ENCODE measurements at places on chromosomes 2 and 18.

- no peak for DNase-seq
These were observed 7.0 kb upstream of the STK39 start for GRCh38 chr2:168254158-168254935.

- no peak for DNase-seq
These were observed 49.9 kb upstream of the EML6 start for GRCh38 chr2:54673501-54673998.

- DNase-seq: no peak
These were observed 11.1 kb downstream of the LIMS2 start for GRCh38 chr2:127664065-127664894.

- DNase-seq: no peak
These were observed 2.3 kb downstream of the SCN1A start for GRCh38 chr2:166125557-166125956.

GRCh38 chr2:171146633-171147032, 14.1 kb downstream of the TLK1 start:
- DNase-seq: no peak

- DNase-seq: no peak
These were observed 16.2 kb downstream of the ATOH8 start for GRCh38 chr2:85769983-85770362.

DNA sequence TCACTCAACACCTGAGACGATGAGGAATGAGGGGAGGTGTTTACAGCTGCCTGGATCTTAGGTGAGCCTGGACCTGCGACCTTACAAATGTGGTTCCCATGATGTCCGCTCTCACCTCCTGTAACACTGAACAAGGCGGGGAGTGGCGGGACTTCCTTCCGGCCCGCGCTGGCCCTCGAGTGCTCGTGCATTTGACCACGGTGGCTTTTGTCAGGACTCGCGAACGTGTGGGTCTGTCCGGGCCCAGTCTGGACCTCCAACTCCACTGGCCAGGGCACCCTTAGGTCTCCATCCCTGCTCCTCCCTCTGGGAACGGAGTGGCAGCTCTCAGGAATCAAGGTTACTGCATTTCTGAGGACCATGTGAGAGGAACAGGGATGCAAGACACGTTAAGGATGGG, 263.0 kb upstream of the SALL3 start:
- no peak for DNase-seq

DNA sequence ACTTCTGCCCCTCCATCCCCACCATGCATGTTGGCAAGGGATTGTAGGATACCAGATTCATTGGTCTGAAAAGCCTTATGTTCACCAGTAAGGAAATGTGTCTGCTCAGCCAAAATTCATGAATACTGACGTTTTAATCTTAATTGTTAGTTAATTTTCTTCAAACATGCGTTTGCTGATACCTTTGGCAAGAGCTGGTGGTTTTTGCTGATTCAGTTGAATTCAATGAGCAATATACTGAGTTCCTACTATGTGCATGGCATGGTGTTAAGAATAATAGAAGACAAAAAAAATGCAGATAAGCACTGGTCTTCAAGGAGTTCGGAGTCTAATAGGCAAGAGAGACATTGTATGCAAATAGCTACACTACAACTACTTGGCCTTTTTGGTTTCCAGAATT, 811.6 kb downstream of the BCL11A start:
- DNase-seq: no peak

DNA sequence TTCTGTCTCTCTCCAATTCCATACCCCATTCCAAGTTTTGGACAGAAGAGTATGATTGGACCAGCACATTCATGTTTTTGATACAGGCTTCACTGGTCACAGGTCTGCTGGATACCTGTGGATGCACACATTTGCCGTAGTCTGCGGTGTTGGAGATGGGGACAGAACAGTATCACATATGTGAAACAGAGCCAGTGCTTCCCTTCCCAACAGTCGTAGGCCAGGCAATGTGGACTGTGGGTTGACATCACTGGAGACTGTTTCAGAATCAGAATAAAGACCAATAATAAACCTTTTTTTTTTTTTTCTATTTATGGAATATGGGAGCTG, 18.7 kb downstream of the ACSL3 start:
- no peak for DNase-seq

- no peak for DNase-seq
These were observed 91.4 kb downstream of the RTN4 start for GRCh38 chr2:54958717-54959371.

DNA sequence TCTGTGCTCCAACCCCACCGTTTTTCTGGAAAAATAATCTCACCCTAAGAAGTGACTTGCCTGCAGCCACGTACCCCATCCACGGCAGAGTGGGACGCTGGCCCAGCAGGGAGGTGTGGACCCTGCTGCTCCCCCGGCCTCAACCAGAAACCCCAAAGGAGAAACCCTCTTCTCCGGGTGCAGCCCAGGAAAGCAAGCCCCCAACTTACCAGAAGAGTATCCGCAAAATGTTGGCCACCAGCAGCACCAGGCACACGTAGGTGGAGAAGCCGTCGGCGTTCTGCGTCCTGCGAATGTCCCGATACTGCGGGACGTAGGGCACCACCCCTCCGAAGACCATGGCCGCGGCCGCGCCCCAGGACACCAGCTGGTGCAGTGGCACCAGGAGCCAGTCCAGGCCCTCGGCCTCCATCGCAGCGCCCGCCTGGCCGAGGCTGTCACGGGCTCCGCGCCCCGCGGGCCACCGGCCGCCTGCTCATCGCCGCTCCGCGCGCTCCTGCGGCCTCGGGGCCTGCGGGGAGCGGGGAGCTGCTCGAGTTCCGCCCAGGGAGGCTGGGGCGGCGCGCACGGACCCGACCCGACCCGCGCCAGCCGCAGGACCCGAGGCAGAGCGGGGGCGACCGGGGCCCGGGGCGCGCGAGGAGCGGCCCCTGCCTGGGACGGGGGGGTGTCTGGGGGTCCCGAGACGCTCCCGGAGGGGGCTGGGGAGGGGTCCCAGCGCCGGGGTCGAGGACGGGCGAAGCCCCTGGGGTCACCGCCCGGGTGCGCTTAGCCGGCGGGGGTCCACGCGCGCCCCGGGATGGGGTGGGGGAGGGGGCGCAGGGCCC, 725 bp downstream of the SLC66A2 start:
- no peak for DNase-seq

DNA sequence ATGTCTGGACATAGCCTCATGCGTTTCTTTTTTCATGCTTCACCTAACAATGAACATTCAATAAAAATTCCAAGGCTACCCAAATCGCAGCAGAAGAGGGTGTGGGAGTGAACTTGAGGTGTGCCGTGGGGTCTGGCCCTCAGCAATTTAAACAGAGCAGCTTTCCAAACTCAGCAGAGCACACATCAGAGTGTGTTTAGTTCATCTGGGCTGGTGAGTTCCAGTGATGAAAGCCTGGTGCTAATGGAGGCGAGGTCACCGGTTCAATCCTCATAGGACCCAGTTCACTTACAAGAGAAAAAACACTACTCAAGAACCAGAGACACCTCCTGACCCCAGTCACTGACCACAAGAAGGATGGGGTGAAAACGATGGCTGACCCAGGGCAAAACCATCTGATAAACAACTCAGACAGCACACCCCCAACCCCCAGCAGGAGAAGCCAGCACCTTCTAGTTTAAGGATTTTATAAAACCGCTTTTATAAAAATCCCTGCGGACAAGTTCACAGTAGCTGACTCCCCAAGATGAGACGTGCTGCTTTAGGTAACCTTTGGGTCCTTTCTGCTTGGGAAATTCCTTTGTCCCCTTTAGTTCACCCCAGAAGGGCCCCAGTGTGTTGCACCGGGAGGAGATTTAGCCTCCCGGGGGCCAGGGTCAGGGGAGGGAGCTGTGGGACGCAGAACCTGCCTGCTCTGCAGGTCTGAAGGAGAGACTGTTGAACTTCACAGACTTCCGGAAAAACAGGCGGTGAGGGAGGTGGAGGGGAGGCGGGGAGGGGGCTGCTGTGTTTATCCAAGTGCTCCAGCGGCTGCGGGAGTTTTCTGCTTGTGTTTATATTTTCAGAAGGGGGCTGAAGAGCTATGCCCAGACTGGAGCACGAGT, 152.7 kb upstream of the SOX11 start:
- DNase-seq: no peak

GRCh38 chr2:121155502-121156056, 129.4 kb downstream of the TFCP2L1 start:
- DNase-seq: no peak

DNA sequence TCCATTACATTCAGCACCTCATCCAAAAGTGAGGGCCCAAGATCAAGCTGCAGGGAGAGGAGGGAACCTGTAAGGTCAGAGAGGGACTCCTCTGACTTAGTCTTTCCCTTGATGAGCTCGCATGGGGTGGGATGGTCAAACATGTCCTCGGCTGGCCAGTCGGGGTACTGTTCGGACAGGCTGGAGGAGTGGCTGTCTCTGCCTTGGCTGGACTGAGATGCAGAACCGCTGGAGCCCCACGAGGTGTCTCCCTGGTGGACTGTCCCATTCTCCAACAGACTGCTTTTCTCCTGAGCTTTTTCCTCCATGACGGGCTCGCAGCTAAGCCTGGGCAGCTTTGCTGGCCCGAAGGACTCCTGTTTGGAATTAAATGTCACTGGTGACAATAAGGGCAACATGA, 25.6 kb downstream of the CDC42EP3 start:
- no peak for DNase-seq

DNA sequence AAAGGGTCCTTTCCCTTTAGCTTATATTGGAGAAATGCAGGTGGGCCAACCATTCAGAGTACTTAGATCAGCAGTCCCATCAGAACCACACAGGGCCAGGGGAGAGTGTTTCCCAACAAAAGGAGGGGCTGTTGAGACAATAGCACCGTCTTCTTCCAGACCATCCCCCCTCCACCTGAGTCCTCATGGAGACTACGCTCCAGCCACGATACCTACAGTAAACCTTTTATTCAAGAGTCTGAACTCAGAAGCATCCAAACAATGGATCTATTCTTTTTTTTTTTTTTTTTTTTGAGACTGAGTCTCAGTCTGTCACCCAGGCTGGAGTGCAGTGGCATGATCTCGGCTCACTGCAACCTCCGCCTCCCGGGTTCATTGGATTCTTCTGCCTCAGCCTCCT, 25.7 kb upstream of the ZNF532 start:
- no peak for DNase-seq

DNA sequence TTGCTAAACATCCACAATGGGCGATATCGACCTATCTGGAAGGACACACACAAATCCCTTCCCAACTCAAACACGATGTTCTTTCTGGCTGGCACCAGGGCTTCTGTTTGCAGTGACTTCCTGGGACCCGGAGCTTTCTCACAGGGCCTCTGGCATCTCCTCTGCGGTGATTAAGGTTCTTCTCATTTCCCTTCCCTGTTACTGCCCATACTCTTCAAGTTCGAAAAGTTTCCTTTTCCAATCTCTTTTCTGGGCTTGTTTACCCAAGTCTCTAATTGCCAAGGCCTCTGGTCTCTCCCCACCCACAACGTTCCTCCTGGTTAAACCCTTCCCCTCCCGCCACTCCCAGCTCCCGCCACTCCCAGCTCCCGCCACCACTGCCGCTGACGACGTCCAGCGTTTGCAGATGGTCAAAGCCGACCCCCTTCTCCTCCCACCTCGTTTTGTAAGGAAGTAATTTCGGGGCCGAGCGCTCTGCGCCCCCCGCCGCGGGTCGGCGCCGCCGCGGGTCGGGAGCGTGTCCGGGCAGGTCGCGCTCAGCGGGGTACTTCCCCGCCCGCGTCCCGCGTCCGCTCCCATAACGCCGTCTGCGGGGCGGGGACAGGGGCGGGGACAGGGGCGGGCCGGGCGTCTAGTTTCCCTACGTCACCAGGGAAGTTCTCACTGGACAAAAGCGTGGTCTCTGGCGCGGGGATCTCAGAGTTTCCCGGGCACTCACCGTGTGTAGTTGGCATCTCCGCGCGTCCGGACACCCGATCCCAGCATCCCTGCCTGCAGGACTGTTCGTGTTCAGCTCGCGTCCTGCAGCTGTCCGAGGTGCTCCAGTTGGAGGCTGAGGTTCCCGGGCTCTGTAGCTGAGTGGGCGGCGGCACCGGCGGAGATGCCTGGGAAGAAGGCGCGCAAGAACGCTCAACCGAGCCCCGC, at the start of gene PMAIP1:
PMAIP1 (plus strand) TSS at position 699 of the 924 bp plus-strand sequence; CDS start at position 881, 182 bp downstream.
- DNase-seq: peak; percentile 46

- DNase-seq: no peak
These were observed 29.2 kb upstream of the POMC start for GRCh38 chr2:25197336-25198208.

GRCh38 chr2:233240897-233241296, 10.6 kb upstream of the ATG16L1 start:
- no peak for DNase-seq

DNA sequence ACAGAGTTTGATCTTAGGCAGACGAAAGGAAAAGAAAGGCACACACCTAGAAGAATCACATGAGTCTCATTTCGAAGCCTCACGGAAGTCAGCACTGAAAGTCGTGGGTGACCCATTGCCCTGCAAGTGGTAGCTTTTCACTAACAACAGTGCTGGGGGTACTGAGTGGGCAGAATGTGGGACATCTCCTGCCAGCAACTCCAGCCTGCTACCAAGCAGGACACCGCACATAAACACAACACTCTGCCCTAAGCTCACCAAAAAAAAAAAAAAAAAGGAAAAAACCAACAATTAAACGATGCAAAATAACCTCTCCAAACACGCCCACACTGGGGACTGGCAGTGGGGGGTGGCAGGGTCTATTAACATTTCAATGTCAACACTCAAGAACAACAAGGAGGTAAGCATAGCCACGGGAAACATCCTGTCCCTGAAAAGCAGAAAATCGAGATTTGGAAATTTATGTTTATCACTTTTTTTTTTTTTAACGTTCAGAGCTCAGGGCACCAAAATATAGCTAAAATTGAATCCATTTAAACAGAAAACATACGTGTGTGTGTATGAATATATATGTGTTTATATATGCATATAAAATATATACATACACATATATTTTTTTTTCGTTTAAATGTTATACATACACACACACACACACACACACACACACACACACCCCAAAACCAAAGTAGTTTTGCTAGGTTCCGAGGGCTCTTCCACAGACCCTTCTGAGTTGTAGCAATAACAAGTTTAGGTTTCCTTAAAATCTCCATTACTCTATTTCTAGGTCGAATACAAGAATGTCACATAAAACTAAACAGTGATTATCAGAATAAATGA, 2.2 kb downstream of the INO80D start:
- no peak for DNase-seq

- no peak for DNase-seq
These were observed 20.6 kb downstream of the EHD3 start for GRCh38 chr2:31254237-31255203.

- no peak for DNase-seq
These were observed 37.3 kb upstream of the BMP10 start for GRCh38 chr2:68908392-68908970.

- DNase-seq: no peak
These were observed 242.1 kb downstream of the SLC8A1 start for GRCh38 chr2:40209761-40210160.

- no peak for DNase-seq
These were observed 143.8 kb downstream of the EXOC6B start for GRCh38 chr2:72682061-72682460.

GRCh38 chr2:124001696-124002430, 23.2 kb upstream of the CNTNAP5 start:
- no peak for DNase-seq

- no peak for DNase-seq
These were observed 68.1 kb downstream of the OLA1 start for GRCh38 chr2:174180165-174180724.

- DNase-seq: no peak
These were observed 128.5 kb downstream of the RAPGEF4 start for GRCh38 chr2:172864182-172864581.
